Activated T-helper 1 cell treated with anti-CD3 and anti-CD28 coated beads, Interleukin-2, amount 50 U/mL, for 16 hours (primary cell): ENCODE measurements at places on chromosomes 13 and 19.
A peak's percentile ranks its signal among the peaks of the same experiment; 100 is the strongest.

DNA sequence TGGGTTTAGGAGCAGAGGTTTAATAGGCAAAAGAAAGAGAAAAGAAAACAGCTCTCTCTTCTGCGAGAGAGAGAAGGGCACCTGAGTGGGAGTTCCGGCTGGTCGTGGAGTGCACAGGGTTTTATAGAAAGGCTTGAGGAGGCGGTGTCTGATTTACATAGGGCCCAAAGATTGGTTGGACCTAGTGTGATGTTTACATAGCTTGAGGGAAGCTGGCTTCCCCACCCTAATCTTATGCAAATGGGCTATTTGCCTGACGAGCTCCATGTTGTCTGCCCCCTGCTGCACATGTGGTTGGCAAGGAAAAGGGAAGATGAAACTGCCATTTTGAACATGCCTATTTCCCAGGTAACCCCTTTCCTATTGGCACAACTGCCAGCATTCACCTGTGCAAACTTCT, 21.5 kb upstream of the MEDAG start:
- DNase-seq, result no peak

- no peak for DNase-seq
Measured at GRCh38 chr13:35957241-35957731, 173.9 kb downstream of the DCLK1 start.

DNA sequence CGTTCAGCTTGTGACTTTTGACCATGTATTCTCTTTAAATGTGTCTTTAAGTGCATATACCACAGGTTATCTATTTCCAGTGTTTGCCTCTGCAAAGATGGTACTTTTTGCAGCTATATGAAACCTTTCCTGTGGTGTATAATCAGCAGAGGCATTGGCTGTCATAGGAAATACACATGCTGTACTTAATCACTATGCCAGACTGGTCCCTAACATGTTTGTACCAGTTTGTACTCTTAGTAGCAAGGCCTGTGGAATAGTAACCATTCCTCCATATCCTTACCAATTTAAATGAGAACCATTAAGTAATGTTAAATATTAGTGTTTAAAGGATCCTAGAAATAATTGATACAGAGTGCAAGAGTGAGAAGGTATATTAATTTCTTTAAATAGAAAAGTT, 69.8 kb downstream of the CDK8 start:
- no peak for DNase-seq

DNA sequence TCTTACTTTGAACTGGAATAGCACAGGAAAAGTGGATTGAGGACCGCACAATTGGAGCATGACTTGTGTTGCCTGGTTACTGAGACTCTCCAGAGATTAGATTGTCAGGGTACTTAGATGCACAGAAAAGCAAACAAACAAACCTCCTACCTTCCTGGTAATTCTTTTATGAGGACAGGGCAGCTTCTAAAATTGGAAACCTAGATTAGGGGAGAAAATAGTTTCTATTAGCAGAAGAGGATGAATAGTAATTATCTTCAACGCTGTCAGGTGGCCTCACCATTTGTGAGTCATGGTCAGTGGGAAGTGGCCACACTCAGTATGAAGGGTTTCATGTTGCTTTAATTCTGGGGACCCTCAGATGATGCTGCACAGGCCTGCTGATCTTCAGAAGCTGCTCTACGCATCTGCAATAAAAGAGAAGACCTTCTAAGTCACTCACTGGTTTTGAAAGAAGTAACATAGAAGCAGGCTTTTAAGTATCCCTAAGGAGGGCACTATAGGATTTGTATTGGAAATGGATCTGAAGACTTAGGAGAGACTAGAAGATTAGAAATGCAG, 106.8 kb downstream of the LACC1 start:
- no peak for DNase-seq

- DNase-seq, result no peak
Measured at GRCh38 chr19:9881720-9882119, 46.6 kb downstream of the PIN1 start.

DNA sequence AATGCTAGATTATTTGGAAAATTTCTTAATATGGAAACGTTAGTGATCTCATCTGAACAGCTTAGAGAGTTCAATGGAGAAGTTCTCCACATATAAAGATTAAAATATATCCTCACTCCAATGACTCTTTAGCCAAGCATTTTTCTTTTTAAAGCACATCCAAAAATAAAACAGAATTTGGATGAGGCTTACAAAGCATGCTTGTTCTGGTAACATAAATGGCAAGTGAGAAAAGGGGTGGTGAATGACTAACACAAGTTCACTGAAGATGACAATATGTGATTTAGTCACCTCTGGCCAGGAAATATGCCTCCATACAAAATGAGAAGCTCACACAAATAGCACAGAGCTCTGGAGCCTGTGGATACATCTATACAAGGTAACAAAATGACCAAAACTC, 253.0 kb downstream of the PCDH20 start:
- DNase-seq, result no peak

DNA sequence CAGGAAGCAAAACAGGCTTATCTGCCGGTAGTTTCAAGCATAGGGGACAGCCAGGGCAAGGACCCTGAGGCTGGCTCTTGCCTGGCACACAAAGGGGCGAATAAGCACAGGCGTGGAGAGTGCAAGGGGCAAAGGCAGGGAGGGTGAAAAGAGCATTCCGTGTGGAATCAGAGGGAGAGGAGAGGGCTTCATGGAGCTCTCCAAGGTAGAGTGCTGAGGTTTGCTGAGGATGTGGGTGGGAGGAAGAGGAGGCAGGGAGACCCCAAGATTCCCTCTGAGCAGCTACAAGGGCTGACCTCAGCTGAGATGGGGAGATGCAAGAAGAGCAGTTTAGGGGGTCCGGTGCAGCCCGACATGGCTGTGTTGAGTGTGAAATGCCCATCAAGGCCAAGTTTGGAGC, 36.5 kb upstream of the ZNRF4 start:
- DNase-seq, result no peak

GRCh38 chr19:2282062-2282861, at the start of gene PEAK3:
Gene PEAK3, minus strand, starts transcription at chr19:2282175. Its CDS starts 1,244 bp downstream, at chr19:2280931.
- no peak for DNase-seq

DNA sequence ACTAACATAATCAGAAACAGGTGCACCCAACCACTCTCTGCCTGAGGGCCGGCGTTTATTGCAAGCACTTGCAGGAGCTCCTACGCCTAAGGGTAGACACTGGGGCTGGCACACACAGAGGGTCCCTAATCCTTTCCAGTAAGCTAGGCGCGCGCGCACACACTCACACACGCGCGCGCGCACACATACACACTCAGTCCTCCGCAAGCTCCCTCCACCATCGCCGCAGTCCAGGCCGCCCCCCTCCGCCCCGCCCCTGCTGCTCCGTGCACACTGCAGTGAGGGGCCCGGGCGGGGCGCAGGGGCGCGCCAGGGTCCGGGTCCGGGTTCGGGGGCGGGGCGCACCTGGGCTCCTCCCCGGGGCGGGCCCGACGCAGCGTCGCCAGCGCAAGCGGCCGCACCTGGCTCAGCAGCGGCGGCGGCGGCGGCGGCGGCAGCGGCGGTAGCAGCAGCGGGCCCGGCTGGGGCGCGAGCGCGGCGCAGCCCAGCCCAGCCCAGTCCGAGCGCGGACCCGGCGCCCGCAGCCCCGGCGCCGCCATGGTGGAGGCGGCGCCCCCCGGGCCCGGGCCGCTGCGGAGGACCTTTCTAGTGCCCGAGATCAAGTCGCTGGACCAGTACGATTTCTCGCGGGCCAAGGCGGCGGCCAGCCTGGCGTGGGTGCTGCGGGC, at the start of gene CAMSAP3:
Gene CAMSAP3 (plus strand): TSS at position 398 of the 668 bp plus-strand sequence. CDS start 140 bp downstream, at position 538.
- no peak for DNase-seq

DNA sequence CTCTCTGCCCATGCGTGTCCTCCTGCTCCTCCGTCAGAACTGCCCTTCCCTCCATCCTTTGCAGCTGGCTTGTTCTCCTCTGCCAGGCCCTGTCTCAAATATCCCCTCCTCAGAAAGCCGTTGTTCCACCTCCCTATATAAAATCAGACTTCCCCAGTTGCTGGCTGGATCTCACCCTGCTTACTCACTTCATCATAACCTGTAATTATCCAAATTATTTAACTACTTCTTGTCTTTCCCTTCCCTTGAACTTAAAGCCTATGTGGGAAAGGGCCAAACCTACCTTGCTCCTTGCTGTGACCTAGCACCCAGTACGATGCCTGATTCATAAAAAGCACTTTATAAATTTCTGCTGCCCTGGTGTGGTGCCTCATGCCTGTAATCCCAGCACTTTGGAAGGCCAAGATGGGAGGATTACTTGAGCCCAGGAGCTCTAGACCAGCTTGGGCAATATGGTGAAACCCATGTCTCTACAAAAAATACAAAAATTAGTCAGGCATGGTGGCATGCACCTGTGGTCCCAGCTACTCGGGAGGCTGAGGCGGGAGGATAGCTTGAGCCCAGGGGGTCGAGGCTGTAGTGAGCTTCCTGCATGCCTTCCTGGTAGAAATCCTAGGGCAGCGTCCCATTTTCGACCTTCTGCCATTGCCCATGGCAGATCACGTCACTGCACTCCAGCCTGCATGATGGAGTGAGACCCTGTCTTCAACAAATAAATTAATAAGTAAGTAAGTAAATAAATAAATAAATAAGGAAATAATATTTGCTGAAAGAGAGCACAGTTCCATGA, 39.5 kb upstream of the ZNF536 start:
- DNase-seq, result no peak

GRCh38 chr19:18557411-18558201, at the start of gene KXD1:
Gene KXD1, plus strand, starts transcription at chr19:18557870. Its CDS starts 4,187 bp downstream, at chr19:18562057.
- peak; percentile 95 for DNase-seq

DNA sequence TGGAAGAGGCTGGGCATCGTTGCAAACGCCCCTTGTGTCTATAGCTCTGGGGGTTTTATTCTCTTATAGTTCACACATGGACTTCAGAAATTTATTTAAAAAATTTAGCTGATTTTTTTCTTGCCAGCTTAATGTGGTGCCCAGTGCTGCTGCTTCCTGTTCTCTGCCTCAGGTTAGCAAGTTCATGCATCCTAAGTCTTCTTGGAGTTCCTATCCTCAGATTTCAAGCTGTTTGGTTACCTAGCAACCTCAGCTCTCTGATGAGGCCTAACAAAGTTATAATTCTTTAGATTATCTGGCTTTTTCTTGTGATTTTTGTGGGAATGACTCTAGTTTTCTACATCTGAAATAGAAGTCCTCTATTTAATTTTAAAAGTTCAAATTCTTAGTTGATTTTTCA, 250.9 kb downstream of the MAB21L1 start:
- DNase-seq, result no peak

GRCh38 chr19:39483141-39483540, 2.5 kb downstream of the TIMM50 start:
- DNase-seq, result no peak

DNA sequence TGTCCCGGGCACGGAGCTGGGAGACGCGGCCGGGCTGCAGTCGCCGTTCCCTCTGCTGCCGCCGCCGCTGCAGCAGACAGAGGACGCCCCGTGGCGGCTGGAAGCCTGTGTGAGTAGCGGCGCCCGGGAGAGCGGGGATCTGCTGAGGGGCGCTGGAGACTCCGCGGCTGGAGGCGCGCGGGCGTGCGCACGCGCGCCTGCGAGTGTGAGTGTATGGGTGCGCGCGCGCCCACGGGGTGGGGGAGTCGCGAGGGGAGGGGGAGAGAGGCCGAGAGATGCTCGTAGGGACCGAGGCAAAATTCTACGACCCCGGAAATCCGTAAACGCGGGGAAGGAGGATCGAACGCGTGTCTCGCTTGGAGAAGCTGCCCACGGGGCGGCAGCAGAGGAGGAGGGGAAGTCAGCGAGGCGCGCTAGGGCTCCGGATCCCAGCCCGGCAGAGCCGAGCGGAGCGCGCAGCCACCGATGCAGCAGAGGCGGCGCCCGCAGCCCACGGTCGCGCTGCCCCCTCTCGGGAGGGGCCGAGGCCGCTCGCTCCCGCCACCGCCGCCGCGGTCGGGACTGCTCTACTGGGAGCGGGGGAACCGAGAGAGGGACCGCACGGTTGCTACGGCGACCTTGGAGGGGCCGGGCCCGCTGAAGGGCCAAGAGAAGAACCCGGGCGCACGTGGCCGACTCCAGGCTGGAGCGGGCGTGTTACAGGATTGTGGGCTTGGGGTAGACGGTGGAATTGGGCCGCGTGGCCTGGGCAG, at the start of gene ENOX1:
Gene ENOX1 (minus strand): TSS at position 207 of the 752 bp plus-strand sequence.
- no peak for DNase-seq

DNA sequence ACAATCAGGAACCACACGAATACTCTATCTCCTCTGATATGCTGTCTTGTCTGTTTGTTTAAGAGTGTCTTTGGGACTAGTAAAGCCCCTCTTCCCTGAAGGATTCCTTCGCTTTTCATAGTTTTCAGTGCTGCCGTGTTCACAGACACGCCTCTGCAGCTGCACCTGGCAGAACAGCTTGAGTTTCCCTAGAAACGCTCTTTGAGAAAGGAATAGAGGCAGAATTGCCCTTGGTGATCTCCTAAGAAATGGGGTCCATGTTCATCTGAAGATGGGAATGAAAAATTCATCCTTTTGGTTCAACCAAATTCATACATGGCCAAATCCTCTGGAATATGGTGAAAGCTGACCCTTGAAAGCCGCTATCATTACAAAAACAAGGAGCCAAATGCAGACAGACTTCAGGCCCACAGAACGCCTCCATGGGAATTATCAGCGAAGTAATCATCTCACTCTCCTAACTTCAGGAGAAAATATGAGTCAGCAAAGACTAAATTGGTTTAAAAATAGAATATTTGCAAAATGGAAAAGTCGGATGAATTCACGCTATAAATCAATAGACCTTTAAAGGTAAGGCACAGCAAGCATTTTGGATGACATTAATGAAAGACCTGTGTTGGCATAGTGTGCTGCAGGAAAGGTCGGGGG, 5.5 kb downstream of the SACS start:
- no peak for DNase-seq
